ENCODE measurements at places on chromosomes 2 and 18.

DNA sequence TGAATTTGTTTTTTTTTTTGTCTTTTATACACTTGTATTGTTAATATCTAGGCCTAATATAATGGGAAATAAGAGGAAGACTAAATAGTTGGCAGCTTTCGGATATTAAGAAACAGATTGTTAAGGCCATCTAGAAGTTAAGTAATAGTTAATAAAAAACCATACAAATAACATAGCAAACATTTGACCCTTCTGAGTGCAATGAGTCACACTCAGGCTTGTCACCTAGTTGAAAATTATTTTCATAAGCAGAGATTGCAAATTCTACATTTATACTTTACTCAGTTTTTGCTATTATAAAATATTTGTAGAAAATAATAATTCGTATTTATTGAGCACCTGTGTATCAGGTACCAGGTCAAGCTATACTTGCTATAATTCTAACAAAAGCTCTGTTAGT, 2.4 kb downstream of the NUP35 start:
- DNase-seq: no peak

GRCh38 chr2:1976112-1976511, 231.8 kb upstream of the PXDN start:
- no peak for DNase-seq

- DNase-seq: no peak
Observed at GRCh38 chr2:130728007-130728454, 839 bp upstream of the GPR148 start.

DNA sequence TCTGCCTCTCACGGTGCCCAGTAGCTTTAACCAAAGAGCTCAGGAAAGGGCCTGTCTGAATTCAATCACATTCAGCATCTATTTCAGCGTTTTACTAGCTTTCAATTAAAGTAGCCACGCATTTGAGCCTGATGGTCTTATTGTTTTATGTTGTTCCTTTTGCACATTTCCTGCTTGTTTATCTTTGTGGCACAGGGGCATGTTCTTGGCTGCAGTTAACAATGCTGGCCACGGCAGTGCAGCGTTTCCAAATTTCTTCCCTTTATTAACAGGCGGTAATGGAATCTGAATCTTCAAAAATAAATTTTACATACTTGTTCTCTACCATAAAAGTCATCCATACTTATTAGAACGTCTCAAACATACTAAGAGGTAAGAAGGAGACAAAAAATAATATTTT, 46.2 kb downstream of the HPCAL1 start:
- DNase-seq: no peak

- DNase-seq: peak; percentile 59
Observed at GRCh38 chr18:59267503-59268126, 5.6 kb downstream of the RAX start.

- no peak for DNase-seq
Observed at GRCh38 chr2:71938108-71938507, 209.6 kb downstream of the CYP26B1 start.

GRCh38 chr2:101815739-101816391, 118.4 kb downstream of the MAP4K4 start:
- no peak for DNase-seq

- DNase-seq: no peak
Observed at GRCh38 chr2:239625156-239625845, 224.5 kb upstream of the HDAC4 start.

GRCh38 chr2:191913796-191914195, 66.9 kb upstream of the CAVIN2 start:
- DNase-seq: no peak

DNA sequence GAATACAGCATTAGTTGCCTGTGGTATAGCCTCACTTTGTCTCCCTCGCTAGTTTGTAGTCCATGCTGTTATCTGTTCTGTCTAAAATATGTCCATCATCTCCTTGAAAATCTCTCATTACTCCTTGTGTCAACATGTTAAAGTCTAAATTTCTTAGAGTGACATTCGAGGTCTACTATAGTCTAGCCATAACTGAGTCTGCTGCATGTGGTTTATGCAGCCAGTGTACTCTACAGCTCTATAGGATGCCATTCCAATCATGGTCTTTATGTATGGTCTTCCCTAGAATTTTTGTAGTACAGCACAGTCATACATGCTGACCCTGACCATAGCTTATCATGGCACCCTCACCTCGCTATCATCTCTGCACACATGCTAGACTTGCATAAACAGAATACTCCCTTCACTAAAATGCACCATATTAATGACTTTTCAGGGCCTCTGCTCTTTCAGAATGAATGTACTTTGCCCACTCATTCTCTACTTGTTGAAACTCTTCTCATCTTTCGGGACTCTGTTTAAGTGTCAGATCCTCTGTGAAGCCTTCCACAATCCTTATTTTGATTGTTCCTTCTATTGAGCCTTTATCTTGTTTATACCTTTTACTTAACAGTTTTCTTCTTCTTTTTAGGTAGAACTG, 12.8 kb downstream of the TANK start:
- no peak for DNase-seq

GRCh38 chr2:173407176-173407575, 52.5 kb downstream of the CDCA7 start:
- no peak for DNase-seq

DNA sequence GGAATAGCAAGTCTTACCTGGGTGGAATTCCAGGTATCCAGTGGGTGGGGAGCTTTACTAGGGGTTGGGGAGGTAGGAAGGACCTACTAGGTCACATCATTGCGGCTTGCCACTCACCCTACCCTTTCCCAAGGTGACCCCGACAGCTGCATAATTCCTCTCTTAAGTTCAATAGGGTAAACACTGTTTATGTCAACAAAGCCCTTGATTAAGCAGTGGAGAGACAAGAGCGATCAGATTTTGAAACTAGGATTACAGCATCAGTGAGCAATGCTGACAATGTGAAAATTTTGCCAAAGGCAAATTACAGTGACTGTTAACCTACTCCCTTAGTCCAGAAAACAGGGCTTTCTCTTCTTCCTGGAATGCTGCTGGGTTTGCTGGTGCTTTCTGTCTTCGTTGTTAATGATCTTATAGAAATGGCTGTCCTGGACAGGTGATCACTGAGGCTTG, 14.5 kb downstream of the SLC19A3 start:
- DNase-seq: no peak

DNA sequence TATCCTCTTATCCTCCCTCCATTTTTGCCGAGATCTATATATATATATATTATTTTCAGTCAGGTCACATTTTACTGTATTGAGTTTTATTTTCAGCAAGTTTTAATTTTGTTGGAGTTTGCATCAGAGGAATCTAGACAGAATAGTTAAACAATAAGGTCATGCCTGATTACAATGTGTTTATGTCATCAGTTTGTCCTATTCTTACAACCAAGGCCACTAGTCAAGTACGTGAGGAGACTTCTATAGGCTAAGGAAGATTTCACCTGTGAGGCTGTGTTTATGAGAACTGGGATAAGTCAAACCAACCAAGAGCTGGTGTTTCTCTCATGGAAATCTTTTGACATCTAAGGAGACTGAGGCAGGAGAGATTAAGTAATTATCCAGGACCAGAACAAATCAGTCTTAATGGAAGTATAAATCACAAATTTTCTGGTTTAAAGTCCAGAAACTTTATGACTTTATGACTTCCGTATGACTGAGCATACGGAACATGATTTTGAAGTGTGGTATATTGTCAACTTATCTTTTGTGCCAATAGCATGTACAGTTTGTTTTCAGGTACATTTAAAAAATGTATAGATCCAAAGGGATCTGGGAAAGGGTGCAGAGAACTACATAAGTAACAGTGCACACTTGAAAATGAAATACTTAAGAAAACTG, 100.0 kb upstream of the DTNA start:
- DNase-seq: no peak

- DNase-seq: no peak
Observed at GRCh38 chr18:53219853-53220252, 879.9 kb downstream of the DCC start.

Data from neural progenitor cell (in vitro differentiated cells).